ENCODE measurements at places on chromosomes 5 and 9.

GRCh38 chr9:89869793-89870580, 265.2 kb downstream of the GADD45G start:
- H3K36me3 ChIP-seq, result no peaks in the 10 kb centered on the region
- H3K27ac ChIP-seq, result no peak overlapping the region
- H3K4me3 ChIP-seq, result no peak overlapping the region
- peak; percentile 41 for DNase-seq
- H3K4me1 ChIP-seq, result peaks cover 9% of the 10 kb centered on the region

- H3K4me1 ChIP-seq, result no peaks in the 10 kb centered on the region
- H3K36me3 ChIP-seq, result no peaks in the 10 kb centered on the region
- no peak overlapping the region for H3K27ac ChIP-seq
- H3K4me3 ChIP-seq, result no peak overlapping the region
Observed at GRCh38 chr5:89117124-89117644, 234.2 kb upstream of the MEF2C start.

- no peak overlapping the region for H3K4me3 ChIP-seq
- H3K27me3 ChIP-seq, result no peaks in the 10 kb centered on the region
- DNase-seq, result no peak
Observed at GRCh38 chr5:120792477-120792876, 328.4 kb downstream of the PRR16 start.

DNA sequence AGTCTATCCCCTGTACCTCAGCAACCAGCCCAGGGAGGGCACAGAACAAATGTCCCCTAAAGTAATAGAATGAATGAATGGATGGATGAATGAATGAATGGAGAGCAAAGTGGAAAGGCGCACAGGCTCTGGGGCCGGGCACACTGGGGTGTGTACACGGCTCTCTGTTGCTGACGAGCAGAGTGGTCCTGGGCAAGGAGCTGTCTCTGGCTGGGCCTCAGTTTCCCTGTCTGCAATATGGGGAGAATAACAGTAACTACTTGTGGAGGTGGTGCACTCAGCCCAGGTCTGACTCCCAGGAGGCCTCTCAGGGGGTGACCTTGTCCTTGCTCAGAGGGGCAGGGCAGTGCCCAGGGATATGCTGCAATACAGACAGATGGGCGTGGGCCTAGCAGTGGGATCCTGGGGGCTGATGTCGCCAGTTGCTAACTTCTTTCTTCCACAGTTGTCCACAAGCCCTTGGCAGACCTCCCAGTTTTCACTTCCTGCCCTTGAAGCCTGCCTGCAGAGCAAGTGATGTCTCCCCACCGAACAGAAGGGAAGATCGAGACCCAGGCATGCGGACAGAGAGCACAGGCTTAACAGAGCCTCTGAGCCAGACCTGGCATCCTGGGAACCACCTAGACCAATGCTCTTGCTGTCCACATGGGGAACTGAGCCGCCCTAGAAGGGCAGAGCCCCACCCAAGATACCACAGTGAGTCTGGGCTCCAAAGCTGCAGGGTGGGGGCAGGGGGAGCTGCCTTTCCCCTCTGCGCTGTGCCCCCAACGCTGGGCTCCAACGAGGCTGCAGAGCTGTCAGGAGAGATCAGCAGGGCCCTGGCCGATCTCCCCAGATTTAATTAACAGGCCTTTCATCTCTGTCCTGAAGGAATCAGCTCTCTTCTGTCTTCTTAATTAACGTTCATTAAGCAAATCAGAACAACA, 13.6 kb upstream of the LAMC3 start:
- DNase-seq, result peak; percentile 42
- H3K27ac ChIP-seq, result no peak overlapping the region
- no peaks in the 10 kb centered on the region for H3K27me3 ChIP-seq

- no peaks in the 10 kb centered on the region for H3K27me3 ChIP-seq
- DNase-seq, result no peak
- H3K4me3 ChIP-seq, result no peak overlapping the region
- no peaks in the 10 kb centered on the region for H3K36me3 ChIP-seq
- H3K4me1 ChIP-seq, result no peaks in the 10 kb centered on the region
Observed at GRCh38 chr5:124605541-124605940, 140.9 kb downstream of the ZNF608 start.

- no peaks in the 10 kb centered on the region for H3K4me1 ChIP-seq
- H3K36me3 ChIP-seq, result no peaks in the 10 kb centered on the region
- H3K27ac ChIP-seq, result no peak overlapping the region
- H3K27me3 ChIP-seq, result no peaks in the 10 kb centered on the region
Observed at GRCh38 chr5:109935833-109936490, 246.2 kb downstream of the MAN2A1 start.

GRCh38 chr5:115375893-115376292, 79.4 kb upstream of the CCDC112 start:
- no peak overlapping the region for H3K4me3 ChIP-seq
- H3K36me3 ChIP-seq, result no peaks in the 10 kb centered on the region
- H3K27me3 ChIP-seq, result no peaks in the 10 kb centered on the region
- H3K27ac ChIP-seq, result no peak overlapping the region
- no peaks in the 10 kb centered on the region for H3K4me1 ChIP-seq
- no peak for DNase-seq

DNA sequence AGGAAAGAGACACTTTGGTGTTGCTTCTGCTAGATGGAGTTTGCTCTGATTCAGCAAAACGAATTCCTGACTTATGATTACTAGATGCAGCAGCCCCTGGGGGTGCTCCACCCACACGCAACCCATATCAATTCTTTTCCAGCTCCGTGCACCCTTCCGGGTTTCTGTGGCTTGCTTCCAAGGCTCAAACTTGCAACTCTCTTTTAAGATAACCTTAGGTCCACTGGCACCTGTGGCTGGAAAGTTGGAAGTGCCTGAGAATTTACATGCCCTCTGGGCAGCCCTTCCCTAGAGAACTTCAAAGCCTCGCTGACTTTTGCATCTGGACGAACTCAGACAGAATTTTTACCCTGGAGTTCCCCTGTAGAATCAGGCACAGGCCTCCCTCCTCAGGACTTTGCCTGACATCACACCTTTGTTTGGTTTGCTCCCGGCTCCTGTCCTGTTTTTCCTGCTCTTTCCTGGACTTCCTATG, 224.9 kb downstream of the SNX18 start:
- H3K4me1 ChIP-seq, result peaks cover 26% of the 10 kb centered on the region
- no peak overlapping the region for H3K27ac ChIP-seq
- H3K27me3 ChIP-seq, result no peaks in the 10 kb centered on the region
- no peak for DNase-seq
- H3K4me3 ChIP-seq, result no peak overlapping the region
- no peaks in the 10 kb centered on the region for H3K36me3 ChIP-seq

- no peaks in the 10 kb centered on the region for H3K27me3 ChIP-seq
- no peak for DNase-seq
Observed at GRCh38 chr9:120654272-120654671, 60.0 kb downstream of the MEGF9 start.

GRCh38 chr9:76109953-76110352, 219.5 kb downstream of the PCSK5 start:
- peaks cover 42% of the 10 kb centered on the region for H3K4me1 ChIP-seq
- peak overlapping the region; percentile 14 for H3K27ac ChIP-seq
- no peaks in the 10 kb centered on the region for H3K36me3 ChIP-seq
- H3K27me3 ChIP-seq, result no peaks in the 10 kb centered on the region
- no peak for DNase-seq
- no peak overlapping the region for H3K4me3 ChIP-seq

DNA sequence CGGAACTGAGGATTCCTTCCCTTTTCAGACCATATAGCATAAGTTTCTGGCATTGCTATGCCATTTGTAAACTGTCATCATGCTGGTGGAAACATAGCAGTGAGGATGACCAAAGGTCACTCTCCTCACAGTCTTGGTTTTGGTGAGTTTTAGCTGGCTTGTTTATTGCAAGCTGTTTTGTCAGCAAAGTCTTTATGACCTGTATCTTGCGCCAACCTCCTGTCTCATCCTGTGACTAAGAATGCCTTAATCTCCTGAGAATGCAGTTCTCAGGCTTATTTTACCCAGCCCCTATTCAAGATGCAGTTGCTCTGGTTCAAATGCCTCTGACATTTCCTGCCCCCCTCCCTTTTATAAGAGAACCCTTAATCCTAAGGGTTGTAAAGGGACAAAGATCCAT, 26.7 kb upstream of the GRIA1 start:
- no peak overlapping the region for H3K4me3 ChIP-seq
- H3K4me1 ChIP-seq, result no peaks in the 10 kb centered on the region
- H3K27me3 ChIP-seq, result no peaks in the 10 kb centered on the region

- no peak for DNase-seq
- H3K4me1 ChIP-seq, result peaks cover 10% of the 10 kb centered on the region
- peak overlapping the region; percentile 24 for H3K27ac ChIP-seq
- H3K36me3 ChIP-seq, result no peaks in the 10 kb centered on the region
Observed at GRCh38 chr5:159762921-159763320, 153.4 kb upstream of the ADRA1B start.

DNA sequence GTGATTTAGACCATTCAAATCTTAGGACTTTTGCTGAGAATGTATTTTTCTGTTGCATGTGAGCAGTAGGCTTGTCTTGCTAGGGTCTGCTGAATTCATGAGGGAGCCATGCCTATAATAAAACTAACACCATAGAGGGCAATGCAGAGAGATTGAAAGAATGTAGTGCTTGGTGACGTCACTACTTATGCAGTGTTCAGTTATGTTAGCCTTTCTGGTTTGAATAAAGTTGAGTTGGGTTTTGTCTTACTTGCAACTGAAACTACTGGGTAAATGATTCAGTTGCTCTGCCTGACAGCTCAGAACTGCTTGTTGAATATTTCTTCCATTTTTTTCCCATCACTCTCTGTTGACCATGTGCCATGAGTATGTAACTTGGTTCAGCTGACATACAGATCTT, 114.1 kb downstream of the PAM start:
- no peak overlapping the region for H3K4me3 ChIP-seq
- no peak overlapping the region for H3K27ac ChIP-seq
- no peaks in the 10 kb centered on the region for H3K27me3 ChIP-seq
- no peak for DNase-seq
- H3K36me3 ChIP-seq, result no peaks in the 10 kb centered on the region

GRCh38 chr5:75571547-75571946, 39.7 kb upstream of the ANKDD1B start:
- DNase-seq, result no peak
- no peaks in the 10 kb centered on the region for H3K27me3 ChIP-seq
- H3K36me3 ChIP-seq, result no peaks in the 10 kb centered on the region
- peaks cover 38% of the 10 kb centered on the region for H3K4me1 ChIP-seq
- no peak overlapping the region for H3K4me3 ChIP-seq
- H3K27ac ChIP-seq, result no peak overlapping the region

DNA sequence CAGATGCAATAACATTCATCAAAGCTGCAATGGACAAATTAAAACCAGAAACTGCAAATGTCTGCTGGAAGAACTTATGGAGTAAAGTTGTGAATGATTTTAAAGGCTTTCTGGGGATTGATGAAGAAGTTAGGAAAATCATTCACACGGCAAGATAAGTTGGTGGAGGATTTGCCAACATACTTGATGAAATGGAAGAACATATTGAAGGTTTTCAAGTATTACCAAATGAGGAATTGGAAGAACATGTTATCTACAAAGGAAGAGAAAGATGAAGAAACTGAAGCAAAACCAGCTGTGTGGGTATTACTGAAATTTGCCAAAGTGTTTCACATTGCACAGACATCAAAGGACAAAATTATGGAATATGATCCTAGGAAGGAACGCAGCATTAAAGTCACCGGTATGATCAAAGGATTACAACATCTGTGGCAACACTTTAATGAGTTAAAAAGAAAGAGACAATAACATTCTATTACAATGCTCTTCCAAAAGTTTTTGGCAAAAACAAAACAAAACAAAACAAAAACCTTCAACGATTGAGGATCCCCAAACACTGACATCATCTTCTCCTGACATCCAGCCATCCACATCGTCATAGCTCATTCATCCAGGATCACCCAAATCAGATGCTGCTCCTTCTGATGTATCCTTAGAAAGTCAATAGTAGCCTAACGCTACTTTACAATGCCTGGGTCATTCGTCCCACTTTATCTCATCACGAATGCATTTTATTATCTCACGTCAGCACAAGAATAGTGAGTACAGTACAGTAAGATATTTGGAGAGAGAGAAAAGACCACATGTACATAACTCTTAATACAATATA, 61.3 kb upstream of the SMC5 start:
- no peaks in the 10 kb centered on the region for H3K4me1 ChIP-seq
- no peak overlapping the region for H3K27ac ChIP-seq
- H3K4me3 ChIP-seq, result no peak overlapping the region
- no peak for DNase-seq

DNA sequence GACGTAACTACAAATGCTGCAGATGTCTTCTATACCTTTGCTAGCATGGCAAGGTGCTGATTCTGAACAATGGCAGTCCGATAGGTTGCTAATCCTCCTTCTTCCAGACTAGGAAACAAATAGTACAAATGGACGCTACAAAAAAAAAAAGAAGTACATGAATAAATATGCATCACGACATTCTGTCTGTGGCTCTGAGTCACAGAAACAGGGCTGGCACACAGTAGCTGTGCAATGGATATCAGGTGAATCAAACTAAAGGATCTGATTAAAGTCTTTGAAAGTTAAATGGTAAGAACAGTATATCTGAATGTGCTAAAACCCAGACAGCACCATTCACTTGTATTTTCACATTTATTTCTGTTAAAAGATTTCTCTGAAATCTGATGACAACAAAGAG, 96.2 kb downstream of the DROSHA start:
- H3K27ac ChIP-seq, result no peak overlapping the region
- DNase-seq, result no peak
- H3K36me3 ChIP-seq, result no peaks in the 10 kb centered on the region
- no peaks in the 10 kb centered on the region for H3K4me1 ChIP-seq

GRCh38 chr5:173885054-173885443, 3.1 kb upstream of the CPEB4 start:
- DNase-seq, result no peak
- H3K4me1 ChIP-seq, result peaks cover 9% of the 10 kb centered on the region
- no peak overlapping the region for H3K4me3 ChIP-seq

- H3K27me3 ChIP-seq, result no peaks in the 10 kb centered on the region
- H3K27ac ChIP-seq, result no peak overlapping the region
- no peaks in the 10 kb centered on the region for H3K36me3 ChIP-seq
- H3K4me1 ChIP-seq, result peaks cover 27% of the 10 kb centered on the region
Observed at GRCh38 chr9:129612123-129612522, 8.8 kb downstream of the C9orf50 start.

- H3K27ac ChIP-seq, result no peak overlapping the region
- DNase-seq, result peak; percentile 55
Observed at GRCh38 chr9:88660611-88661010, 125.6 kb downstream of the NXNL2 start.

DNA sequence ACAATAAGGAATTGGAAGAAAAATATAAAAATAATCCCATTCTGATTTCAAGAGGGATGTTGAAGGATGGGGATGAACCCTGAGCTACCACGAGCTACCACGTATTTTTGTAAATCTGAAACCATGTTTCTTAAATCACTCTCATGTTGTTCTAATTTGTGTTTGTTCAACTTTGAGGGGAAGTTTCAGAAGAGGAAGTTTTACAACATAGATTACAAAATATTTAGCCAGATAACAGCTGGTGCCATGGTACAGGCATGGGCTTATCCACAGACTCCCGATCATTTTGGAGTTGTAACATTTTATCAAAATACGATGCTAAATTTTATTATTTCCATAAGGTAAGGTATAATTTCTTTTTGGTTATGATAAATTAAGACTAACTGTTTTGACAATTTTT, 15.2 kb downstream of the CCDC125 start:
- H3K4me3 ChIP-seq, result no peak overlapping the region
- H3K27ac ChIP-seq, result no peak overlapping the region
- H3K4me1 ChIP-seq, result no peaks in the 10 kb centered on the region
- no peaks in the 10 kb centered on the region for H3K27me3 ChIP-seq
- no peaks in the 10 kb centered on the region for H3K36me3 ChIP-seq

GRCh38 chr9:132789719-132790118, 88.4 kb downstream of the AK8 start:
- no peaks in the 10 kb centered on the region for H3K27me3 ChIP-seq
- peaks cover 17% of the 10 kb centered on the region for H3K4me1 ChIP-seq
- no peak for DNase-seq
- no peak overlapping the region for H3K4me3 ChIP-seq

GRCh38 chr5:180810210-180810958, 7.8 kb upstream of the MGAT1 start:
- no peaks in the 10 kb centered on the region for H3K27me3 ChIP-seq
- H3K36me3 ChIP-seq, result no peaks in the 10 kb centered on the region
- H3K4me3 ChIP-seq, result peak overlapping the region; percentile 65
- peak; percentile 98 for DNase-seq
